ENCODE measurements at places on chromosomes 2 and 18.

- DNase-seq, result no peak
These were observed 485.4 kb downstream of the TNS1 start for GRCh38 chr2:217517402-217517801.

DNA sequence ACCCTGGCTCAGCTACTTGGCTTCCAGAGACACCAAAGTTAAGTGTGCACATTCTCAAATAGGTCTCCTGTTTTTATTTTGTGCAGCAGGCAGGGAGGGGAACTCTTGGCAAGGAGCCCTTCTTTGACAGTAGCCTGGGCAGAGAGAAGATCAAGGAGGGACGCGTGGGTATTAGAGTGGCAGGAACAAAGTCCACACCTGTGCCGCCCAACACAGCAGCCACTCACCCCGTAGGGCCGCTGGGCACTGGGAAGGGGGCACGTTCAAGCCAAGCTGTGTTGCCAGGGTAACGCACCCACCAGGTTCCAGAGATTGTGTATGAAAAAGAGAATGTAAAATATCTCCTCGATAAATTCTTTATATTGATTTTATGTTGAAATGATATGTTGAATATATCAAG, 229.3 kb upstream of the AGAP1 start:
- no peak for DNase-seq

GRCh38 chr2:144776766-144777165, 256.8 kb upstream of the ZEB2 start:
- DNase-seq, result no peak

DNA sequence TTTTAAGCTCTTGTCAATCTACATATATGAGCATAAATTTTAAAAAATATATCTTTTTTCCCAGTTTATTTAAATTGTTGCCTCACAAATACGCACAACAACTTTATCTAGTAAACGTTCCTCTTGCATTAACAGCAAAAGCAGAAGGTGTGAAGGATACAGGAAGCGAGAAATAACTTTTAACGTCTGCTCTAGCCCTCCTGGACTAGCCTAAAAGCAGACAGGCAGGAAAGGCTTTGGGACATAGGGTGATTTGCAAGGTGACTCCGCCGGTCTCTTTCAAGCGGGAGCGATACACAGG, 434 bp upstream of the DUSP19 start:
- DNase-seq, result no peak

GRCh38 chr2:144683107-144683753, 163.3 kb upstream of the ZEB2 start:
- DNase-seq, result no peak

DNA sequence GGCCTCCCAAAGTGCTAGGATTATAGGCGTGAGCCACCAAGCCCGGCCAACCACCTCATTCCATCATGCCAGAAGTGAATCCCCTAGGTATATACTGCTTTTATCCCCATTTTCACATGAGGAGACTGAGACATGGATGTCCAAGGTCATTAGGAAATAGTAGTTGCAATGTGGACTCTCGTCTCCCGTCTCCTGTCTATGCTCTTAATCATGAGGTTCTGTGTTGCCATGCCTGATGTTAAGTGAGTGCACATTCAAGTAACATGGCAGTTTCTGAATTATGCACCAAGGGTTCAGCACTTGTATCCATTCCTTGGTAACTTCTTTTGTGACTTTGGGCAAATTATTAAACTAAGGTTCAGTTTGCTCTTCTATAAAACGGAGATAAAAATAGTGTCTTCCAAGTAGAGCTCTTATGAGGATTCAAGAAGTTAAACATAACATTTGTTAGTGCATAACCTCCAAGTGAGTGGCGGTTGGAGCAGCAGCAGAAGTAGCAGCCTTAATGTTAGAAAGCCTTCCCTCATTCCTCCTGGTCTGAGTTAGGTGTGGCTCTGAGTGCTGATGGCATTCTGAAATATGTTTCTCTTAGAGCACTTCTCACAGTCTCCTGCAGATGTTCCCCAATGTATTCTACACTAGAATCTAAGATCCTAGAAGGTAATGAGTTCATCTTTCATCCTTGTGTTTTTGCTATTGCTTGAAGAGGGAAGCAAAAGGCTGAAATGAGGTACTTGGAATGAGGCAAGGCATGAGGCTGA, 21.9 kb downstream of the SOCS6 start:
- DNase-seq, result no peak

GRCh38 chr2:184830531-184830930, 232.2 kb downstream of the ZNF804A start:
- DNase-seq, result no peak

DNA sequence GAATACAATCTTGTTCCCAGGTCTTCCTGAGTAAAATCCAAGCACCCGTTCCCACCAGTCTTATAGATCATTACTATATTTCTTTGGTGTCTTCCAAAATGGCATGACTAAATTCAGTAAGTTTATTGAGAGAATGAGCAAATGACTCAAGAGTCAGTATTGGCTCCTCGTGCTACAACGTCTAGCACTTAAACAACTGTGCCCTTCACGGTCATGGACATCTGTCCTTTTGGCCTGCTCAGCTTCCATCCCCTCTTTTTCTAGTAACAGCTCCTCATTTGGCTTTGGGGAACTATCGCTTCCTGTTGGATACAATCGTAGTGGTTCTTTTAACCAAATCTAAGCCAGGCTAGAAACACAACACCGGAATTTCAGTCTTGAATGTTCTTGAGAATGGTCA, 24.1 kb upstream of the FZD7 start:
- DNase-seq, result no peak

DNA sequence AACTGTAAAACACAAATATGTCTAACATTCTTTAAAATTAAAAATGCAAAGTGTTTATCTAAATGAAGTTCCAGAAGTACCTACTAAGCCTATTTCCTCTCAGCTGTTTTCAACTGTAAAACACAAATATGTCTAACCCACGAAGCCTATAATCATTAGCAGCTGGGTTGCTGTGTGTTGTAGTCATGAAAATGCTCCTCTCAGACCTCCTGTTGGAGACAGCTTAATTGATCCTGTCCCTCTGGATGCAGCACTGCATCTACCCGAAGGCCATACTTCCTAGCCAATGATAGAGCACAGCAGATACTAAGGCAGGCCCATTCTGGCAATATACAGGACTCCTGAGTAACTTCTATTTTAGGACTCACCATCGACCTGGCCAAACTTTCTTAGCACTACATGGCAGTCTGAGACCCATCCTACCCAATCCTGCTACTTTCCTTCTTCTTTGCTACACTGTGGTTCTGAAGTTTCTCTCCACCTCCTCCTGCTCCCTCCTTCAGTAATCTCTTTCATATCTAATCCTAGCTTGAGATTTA, 92.5 kb upstream of the RBBP8 start:
- no peak for DNase-seq

GRCh38 chr2:238282861-238283738, 5.3 kb downstream of the PER2 start:
- no peak for DNase-seq

- no peak for DNase-seq
These were observed 5.4 kb upstream of the TANC1 start for GRCh38 chr2:158963071-158963470.

- DNase-seq, result no peak
These were observed 39.2 kb upstream of the BIN1 start for GRCh38 chr2:127146071-127146725.

Data from mammary epithelial cell (primary cell).